ENCODE measurements at places on chromosomes 7 and 10.

- DNase-seq = no peak
These were observed 1.8 kb downstream of the PRF1 start for GRCh38 chr10:70600512-70601395.

- DNase-seq = no peak
These were observed 148.2 kb downstream of the GFRA1 start for GRCh38 chr10:116124777-116125176.

DNA sequence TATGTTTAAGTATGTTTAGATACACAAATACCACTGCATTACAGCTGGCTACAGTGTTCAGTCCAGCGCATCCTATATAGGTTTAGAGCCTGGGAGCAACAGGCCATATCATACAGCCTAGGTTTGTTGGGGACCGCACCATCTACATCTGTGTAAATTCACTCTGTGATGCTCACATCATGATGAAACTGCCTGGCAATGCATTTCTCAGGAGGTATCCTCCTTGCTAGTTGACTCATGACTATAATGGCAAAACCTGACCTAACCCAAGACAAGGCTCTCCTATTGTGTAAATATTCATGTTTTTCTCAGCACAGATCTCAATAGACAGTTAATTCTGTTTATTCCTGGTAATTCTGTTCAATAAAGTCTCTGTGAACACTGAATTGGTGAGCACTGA is 240.7 kb upstream of the PFKP start:
- no peak for DNase-seq

DNA sequence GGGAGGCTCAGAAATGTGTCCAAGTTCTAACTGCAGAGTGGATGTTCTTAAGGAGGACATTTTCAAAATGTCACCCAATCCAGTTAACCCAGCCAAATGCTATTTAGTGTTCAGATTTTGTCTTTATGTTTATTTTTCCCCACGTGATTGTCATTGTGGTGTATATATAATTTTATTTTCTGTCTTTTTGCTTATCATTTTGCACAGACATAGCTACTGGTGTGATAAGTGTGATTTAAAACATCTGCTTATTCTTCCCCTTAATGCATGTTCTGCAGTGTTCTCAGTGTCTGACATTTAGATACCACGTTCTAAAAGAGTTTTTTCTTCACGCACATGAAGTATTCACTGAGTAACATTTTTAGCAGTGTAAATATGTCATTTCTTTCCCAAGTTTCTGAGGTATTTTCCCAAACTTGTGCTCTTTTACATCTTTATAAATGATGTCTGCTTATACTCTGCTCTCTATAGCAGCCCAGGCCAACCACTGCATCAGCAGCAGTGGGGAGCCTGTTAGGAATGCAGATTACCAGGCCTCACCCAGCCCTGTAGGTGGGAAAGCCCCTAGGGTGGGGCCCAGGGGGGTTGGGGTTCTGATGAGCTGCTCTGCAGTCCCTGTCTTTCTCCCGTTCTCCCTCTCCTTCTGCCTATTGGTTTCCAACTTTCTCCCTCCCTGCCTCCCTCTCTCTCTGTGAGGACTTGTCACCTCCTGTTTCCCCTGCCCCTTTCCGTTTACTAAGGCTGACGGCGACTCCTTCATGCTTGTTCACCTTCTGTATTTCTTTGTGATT is 20.8 kb downstream of the ADCY1 start:
- DNase-seq = no peak

GRCh38 chr7:159034394-159034793 is 110.3 kb downstream of the VIPR2 start:
- no peak for DNase-seq

DNA sequence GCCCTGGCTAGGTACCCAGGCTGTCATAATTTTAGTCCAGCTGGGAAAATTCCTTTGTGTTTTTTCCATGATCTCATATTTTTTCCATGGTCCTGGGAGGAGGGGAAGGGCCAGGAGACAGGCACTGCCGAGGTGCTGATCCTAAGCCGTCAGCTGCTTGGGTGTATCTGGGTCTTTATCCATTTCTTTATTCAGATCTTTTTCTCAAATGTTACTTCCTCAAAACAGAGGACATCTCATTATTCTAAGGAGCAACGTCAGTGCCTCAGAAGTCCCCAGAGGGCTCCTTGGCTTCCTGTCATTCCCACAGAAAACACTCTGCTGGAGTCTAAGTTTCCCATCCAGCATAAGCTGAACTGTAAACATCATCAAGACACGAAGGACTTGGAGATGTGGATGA is 2.8 kb upstream of the OR6V1 start:
- no peak for DNase-seq

DNA sequence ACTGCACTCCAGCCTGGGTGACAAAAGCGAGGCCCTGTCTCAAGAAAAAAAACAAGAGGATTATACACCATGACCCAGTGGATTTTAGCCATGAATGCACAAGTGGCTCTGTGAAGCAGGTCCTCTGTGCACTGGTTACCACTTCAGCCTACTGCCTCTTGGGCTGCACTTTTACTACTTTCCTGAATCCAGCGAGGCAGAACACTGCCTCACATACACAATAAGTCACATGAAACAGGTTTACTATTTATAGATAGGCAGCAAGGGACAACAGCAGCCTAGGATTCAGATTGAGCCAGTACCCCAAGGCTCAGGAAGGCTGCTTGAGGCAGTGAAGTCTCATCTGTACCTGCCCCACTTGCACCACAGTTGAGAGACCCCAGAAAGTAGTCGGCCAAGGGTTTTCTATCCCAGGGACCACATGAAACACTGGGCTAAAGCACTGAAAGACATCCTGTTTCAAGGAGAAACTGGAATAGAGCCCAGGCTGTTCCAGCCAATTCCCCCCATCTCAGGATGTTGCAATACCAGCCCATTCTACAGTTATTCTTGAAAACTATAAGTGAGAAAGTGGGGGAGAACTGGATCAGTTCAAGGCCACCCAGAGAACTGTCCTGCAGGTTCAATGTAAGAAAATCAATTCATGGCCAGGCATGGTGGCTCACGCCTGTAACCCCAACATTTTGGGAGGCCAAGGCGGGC is 10.3 kb upstream of the OGDH start:
- no peak for DNase-seq

GRCh38 chr10:108544500-108545120 is 1378.7 kb downstream of the XPNPEP1 start:
- DNase-seq = no peak

DNA sequence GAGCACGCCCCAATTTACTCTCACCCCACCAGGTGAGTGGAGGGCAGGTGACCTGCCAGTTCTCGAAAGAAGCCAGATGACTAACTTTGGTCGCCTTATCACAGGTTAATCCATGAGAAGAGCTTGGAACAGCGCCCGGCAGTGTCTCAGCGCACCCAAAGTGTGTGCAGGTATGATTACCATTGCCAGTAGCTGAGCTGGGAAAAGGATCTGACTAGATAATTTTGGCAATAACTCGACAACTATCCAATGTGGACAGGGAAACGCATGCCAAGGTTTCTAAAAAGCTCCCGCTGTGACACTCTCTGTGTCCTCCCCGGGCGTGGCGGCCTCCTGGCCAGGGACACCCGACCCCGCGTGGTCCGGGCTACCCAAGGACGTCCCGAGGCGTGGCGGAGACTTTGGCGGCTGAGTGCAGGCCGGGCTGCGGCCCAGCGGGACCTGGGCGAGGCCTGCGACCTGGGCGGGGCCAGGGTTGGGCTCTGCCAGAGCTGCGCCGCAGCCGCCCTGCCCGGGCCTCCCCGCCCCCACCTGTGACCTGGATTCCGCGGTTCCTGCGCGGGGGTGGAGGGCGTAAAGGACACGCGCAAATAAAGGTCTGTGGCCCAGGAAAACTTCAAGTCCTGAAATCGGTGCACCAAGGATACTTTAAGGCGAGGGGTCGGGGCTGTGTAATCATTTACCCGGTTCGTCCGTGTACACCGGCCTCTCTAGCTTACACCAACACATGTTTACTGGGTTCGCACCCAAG is 13.7 kb upstream of the WAPL start:
- no peak for DNase-seq

- DNase-seq = no peak
These were observed 24.6 kb upstream of the TMEM273 start for GRCh38 chr10:49212783-49213182.
